Caki2 (cell line): ENCODE measurements at places on chromosomes 3 and 15. TPM values are rescaled to one million over a fixed set of nuclear protein-coding genes. Genes with fewer than 3 reads are reported as not detected.

DNA sequence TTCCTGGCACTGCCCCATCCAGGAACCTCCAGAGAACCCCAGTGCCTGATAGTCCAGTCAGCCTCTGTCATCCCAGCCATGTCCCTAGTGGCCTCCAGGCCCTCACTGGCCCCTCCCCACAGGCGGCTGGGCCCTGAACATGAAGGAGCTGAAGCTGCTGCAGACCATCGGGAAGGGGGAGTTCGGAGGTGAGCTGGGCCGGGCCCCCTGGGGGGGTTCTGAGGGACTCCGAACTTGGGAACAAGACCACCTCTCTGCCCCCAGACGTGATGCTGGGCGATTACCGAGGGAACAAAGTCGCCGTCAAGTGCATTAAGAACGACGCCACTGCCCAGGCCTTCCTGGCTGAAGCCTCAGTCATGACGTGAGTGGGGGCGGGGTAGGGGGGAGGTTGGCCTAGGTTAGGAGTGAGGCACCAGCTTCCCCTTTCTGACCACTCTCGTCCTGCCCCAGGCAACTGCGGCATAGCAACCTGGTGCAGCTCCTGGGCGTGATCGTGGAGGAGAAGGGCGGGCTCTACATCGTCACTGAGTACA lies 12.0 kb upstream of the LMAN1L start:
- DNase-seq, result no peak

AGTR1 gene
- 0.03 TPM in 1 of 2 replicates, not detected in the other for total RNA-seq

DNA sequence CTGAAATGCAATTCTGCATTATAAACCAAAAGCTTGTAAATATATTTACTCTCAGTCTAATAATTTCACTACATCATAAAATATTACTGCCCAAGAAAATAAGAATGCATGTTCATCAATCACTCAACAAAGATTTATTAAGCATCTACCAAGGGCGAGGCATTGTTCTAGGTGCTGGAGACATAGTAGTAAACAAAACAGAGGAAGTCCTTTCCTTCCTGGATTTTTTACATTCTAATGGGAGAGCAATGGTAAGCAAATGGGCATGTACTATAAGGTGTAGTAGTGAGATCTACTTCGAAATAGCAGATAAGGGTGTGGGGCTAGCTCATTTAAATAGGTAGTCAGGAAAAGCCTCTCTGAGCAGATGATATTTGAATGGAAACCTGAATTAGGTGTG lies 10.8 kb upstream of the ZFYVE19 start:
- DNase-seq, result no peak

DNA sequence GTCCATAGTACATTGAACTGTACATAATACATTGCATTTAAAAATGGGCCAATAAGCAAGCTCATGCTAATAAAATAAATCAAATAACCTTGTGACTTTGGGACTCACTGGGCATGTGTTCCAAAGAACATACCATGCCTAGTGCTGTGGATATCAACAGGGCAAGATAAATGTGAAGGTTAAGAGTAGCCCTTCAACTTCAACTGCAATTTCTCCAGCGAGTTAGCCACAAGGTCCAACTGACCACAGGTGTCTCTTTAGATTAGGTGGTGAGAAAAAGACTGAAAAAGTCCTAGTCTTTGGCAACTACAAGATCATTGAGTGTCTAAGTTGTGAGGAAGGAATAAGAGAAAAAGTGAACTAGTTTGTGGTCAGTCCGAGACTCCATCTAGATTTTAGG lies 78.3 kb upstream of the ATP11B start:
- DNase-seq, result no peak

LRRK1 gene
- 9.2 and 9.8 TPM in 2 replicates for total RNA-seq

- no peak for DNase-seq
Observed at GRCh38 chr3:127667119-127667681, 5.6 kb upstream of the ABTB1 start.

HTR3E gene
- not detected in 2 replicates for total RNA-seq

GRCh38 chr3:148881286-148881685 lies 16.2 kb downstream of the CPA3 start:
- no peak for DNase-seq

RGMA gene
- 0.03 and 0.78 TPM in 2 replicates for total RNA-seq

DNA sequence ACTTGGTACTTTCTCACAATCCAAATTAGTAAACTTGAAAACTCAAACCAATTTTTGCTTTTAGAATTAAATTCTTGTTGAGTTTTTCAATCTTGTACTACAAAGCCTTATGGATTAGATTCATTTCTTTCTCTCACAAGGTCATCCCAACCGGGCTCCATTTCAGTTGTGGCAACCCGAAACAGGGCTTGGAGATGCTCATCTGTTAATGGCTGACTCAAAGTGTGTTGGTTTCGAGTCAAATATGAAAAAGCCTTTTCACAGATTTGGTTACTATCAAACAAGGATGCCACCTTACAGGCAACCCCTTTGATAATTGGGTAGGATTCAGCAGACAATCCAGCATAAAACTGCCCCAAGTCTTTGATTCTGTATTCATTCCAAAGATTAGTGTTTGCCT lies 1.8 kb downstream of the EPM2AIP1 start:
- DNase-seq, result no peak

HDAC11 gene
- 13.3 and 19.3 TPM in 2 replicates for total RNA-seq
